ENCODE measurements at places on chromosomes 1 and 21.

DNA sequence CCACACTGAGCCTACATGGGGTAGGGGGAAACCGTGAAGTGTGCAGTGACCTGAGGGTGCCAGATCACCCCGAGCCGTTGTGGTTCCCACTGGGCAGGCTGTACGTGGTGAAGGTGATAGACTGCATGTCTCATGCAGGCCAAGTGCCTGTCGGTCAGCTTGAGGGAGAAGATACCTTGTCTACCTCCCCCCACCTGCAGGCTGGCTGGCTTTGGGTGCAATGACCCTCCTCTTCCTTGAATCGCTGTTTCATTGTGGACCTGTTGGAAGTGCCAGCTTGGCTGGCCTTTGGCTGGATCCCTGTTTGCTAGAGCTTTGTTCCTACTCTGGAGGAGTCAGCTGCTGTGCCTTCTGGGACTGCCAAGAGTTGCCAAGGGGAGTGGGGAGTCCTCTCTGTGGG lies 92.5 kb downstream of the GALNT2 start:
- no peak for DNase-seq

DNA sequence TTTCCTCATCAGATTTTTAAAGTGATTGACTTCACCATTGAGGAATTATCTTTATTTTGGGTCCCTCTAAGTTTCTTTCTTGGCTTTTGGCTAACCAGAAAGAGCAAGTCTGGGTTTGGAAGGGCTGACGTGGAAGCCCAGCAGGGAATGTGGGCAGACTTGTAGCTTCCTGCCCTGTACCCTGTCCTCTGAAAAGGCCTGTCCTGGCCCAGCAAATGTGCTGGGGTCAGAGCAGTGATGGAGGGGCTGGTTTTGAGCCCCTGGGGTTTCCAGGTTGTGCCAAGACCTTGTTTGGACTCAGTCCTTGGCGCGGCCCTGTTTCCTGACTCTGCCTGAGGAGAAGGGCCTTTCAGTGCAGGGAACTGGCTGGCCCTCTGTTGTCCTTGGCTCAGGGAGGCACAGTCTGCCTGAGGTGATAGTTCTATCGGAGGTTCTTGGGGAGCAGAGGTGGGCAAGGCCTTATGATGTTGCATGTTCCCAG lies 72.1 kb downstream of the UCK2 start:
- no peak for DNase-seq

DNA sequence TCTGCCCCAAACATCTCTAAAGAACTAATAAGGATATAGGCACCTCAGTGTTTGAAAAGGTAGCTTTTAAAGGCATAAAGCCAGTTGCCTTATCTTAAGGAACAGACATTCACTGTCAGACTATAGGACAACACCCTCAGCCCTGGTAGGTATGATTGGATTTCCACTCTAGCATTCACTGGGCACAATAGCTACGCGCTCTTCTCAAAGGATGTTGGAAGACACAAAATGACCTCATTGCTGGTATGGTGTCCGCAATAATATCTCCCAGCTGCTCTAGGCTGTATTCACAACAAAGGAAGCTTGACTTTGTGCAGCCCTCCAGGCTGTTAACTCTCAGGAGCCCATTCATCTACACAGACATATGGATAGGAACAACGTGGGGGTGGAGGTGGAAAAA lies 119.4 kb upstream of the CXADR start:
- no peak for DNase-seq

DNA sequence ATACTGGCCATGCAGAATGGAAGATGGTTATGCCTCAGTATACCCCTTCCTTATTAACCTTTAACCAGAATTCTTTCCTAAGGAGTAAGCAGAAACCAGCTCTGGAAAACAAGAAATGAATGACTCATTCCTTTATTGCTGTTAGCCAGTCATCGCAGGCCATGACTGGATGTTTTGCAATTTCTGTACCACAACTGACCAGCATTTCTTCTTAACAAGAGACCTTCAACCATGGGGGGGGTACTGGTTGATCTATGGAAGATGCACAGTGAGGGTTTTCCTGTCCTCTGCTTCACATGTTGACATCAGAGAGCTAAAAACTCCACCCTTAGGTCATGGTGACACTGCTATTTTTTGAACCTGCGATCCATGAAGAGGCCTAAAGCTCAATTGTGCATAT lies 28.0 kb upstream of the RNF2 start:
- DNase-seq: no peak

DNA sequence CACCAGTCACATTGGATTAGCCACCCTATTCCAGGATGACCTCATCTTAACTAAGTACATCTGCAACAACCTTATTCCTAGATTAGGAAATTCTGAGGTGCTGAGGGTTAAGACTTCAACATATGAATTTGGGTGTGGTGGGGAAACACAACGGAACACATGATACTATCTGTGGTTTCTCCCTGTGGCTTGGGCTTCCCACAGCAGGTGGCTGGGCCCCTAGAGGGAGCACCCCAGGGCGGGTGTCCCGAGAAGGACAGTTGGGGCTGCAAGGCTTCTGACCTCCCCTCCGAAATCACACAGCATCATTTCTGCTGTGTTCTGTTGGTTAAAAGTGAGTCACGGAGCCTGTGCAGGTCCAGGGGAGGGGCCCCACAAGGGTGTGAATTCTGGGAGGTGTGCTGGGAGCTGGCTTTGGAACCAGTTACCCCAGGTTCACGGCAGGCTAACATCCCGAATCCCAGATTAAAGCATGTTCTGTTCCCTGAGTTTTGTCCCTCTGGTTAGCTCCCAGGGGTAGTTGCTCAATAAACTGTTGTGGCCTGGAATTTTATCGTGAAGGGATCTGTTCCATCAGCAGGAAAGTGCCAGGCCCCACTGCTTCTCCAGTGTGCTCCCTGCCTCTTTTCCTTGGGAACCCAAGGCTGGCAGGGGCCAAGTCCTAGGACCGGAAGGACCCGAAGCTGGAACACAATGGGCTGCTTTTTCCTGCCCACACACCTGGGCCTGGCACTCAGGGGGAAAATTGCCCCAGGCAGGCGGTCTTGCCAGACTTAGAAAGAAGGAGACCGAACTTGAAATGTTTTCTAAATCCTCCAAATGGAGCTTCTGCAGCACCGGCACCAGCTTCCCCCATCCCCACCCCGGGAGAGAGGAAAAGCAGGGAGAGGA lies 154.0 kb upstream of the WNT4 start:
- DNase-seq: no peak

- no peak for DNase-seq
These were observed at the start of gene EDARADD for GRCh38 chr1:236393681-236394481. EDARADD (plus strand) TSS chr1:236394286; CDS start chr1:236394445, 159 bp downstream.

DNA sequence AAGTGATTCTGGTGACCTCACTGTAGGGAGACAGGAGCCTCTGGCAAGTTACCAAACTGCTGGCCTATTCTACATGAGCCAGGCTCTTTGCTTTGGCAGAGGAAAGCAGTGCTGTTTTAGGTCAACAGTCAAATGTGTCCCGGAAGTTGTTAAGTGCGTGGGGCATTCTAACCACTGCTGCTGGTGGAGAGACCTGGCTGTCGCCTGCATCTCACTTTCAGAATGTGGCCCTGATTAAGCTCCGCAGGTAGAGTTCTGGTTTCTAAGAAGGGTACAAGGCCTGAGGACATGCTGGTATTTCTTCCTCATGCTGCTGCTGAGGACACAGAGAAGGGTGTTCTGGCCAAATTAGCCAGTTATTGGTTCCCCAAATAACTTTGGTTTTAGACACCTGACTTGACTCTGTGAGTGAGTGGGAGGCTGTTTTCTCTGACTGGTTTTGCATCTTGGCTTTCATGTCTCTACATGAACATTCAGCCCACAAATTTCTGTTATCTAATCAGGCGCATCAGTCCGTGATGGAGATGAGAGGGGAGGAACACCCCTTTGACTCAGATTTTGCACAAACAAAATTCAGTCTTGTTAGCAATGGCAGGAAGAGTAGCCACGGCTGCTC lies 120.8 kb downstream of the LMO4 start:
- DNase-seq: no peak
